ENCODE measurements at places on chromosomes 12 and 14. TPM values are rescaled to one million over a fixed set of nuclear protein-coding genes. Genes with fewer than 3 reads are reported as not detected.

PRR4 gene
- 9.1 TPM for polyA plus RNA-seq

MMP19 gene
- polyA plus RNA-seq: 1.1 TPM

OR6C2 gene
- not detected for polyA plus RNA-seq

DNA sequence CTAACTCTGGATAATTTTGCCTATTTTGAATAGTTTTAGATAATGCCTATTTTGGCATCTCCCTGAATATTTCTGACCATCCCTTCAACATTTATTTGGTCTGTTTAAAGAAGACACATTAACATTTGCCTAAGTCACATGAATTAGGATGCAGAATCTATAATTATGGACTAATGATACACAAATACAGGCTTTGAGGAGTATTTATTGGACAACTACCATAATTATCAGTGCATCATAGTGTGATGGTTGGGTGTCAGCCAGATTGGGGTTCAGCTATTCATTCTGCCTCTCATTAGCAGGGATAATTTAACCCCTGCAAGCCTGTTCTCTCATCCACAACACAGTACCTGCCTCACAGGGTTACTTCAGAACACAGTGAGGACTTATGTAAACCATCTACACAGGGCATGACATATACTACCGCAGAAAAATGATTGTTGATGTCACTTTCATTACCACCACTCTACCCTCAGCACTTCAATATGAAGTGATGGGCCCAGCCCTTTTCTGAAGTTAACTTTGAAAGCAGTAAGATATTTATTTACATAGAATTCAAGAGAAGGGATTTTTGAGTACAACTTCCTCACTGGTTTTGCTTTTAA is 14.4 kb downstream of the PRKCH start:
- DNase-seq: no peak

POLR3B gene
- 15.3 TPM for polyA plus RNA-seq

DNA sequence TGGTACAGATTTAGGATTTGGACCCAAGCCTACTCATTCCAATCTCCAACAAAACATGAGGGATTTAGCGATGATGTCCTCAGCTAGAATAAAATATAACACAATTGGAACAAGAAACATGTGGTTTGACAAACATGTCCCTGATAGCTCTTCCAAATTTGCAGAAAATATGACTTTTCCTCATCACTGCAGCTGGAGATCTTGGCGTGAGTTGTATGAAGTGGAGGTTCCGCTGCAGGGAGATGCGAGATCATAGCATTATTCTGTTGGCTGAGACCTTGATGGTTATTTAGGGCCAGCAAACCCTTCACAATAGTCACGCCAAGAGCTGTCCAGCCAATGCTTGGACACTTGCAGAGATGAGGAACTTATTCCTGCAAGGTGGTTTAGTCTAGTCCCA is 413.4 kb upstream of the TBX3 start:
- no peak for DNase-seq

DNA sequence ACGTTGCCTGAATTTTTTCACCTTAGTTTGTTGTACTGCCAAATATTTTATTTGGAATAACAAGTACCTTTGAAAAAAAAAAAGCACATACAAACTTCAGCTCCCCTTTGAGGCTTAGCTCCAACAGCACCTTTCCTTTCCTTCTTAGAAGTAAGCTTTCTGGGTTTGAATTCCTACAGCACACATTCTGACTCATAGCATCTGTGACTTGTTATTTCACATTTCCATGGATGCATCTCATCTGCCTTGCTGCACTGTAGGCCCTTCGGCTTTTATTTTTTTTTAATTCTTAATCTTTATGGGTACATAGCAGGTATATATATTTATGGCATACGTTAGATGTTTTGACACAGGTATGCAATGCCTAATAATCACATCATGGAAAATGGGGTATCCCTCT is 7.2 kb downstream of the LGALS3 start:
- DNase-seq: no peak
